HFF-Myc (cell line): ENCODE measurements at places on chromosomes 5 and 9.

DNA sequence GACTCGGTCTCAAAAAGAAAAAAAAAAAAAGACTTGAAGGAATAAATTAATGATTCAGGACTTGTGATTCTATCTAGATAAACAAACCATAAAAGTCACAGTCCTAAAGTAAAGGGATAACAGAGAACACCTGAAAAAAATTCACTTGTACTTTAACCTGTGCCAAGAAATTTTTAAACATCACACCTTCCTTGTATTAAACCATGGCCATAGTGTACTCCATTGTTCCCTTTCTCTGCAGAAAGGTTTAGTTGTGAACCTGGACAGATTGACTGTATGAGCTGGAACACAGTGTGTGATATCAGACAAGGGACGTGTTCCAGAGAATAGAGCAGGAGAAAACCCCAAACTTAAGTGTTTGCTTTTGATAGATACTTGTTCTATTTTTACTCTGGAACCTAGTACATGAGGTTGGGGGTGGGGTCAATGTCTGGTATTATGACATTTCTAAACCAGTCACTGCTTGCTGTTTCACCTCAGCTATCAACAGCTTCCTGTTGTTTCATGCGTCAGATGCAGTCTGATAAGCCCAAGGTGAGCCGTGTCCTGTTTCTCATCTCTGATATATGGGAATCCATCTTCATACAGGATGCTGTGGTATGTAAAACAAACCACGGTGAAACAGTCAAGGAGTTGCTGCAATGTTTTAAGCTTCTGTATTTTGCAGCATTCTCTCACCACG lies 62.5 kb upstream of the ITGA1 start:
- no peak for DNase-seq

GRCh38 chr5:1476181-1476966 lies 31.1 kb upstream of the SLC6A3 start:
- DNase-seq = no peak

DNA sequence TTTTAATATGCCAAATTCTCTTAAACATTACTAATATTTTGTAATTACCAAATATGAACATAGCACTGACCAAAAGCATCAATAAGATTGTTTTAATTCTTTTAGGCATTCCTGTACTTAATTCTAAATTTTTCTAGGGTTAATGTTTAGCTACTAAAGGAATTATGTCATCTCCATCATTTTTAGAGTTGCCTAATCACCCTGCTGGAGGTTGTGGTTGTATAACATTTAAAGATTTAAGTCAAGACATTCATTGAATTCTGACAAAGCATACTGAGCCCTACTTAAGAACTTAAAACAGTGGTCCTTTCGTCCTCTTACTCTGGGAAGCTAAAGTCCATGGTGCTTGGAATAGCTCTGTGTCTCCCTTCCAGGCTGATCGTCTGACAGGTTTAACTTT lies 28.1 kb upstream of the DAB2 start:
- DNase-seq = no peak

DNA sequence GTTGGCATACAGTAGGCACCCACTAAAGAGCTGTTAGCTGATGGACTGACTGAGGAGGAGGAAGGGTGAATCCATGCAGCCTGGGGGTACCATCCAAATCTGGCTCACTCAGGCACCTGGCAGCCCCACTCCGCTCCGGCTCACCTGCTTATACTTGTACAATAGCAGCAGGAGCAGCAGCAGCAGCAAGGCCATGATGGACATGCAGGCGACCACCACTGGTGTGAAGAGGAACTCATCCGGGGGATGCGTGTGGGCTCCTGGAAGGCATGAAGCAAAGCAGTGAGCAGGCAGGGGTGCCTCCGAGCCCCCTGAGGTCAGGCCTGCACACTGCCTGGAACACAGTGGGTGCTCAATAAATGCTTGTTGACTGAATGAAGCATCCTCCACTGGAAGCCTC lies 18.3 kb downstream of the CSF1R start:
- no peak for DNase-seq

DNA sequence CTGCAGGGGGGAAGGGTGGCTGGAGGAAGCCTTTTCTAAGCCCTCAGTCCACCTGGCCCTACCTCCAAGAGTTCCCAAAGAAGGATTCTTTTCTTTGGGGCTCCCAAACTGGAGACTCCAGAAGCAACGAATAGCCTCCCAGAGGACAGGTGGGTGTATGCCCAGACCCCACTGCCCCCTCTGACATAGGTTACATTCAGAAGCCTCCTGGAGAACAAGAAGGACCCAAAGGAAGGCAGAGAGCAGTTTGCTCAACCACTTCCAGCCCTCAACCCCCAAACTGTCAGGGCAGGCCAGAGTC lies 10.3 kb downstream of the HK3 start:
- no peak for DNase-seq

DNA sequence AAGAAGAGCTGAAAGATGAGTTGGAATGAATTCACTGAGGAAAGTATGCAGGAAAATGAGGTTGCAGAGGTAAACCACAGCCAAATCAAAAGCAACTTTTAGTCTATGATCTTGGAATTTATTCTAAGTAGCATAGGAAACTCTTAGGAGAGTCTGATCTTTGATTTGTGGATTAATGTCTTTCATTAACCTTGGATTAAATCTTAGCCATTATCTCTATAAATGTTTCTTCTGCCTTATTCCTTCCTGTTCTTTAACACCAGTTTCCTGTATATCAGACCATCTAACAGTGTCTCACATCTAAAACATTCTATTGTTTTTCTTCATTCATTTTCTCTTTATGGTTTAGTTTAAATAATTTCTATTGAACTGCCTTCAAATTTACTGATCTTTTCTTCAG lies 187.2 kb upstream of the ANKRD55 start:
- DNase-seq = no peak

- no peak for DNase-seq
These were observed 55.9 kb downstream of the SEMA4D start for GRCh38 chr9:89441986-89442385.

DNA sequence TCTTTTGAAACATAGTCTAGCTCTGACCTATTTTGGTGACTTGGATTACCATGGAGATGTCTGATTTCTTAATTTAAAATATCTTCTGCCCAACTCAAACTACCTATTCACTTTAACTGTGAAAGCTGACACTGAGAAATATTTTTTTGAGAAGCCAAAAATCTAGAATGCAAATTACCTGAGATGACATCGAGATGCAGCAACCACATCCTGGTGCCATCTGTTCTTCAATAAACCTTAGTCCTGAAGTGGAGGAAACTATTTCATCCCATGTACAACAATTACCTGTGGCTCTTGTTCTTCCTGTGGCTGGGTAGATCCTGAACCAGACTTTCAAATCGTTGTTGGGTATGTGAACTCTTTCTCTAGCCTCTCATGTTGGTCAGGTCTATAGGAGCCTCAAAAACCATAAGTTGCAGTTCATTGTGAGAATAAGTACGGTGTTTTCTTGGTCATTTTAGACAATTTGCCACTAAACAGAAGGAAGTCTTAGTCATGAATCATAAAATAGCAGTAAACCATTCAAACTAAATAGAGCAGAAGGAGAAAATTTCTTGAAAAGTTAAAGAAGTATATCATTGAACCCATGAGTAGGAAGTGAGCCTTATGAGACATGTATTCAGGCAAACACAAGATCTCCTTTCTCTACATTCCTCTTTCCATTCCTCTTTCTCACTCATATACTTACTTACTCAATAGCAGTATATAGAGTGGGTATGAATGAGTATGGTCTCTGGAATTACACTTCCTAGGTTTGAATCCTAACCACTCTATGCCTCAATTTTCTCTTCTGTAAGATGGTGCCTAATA lies 176.0 kb downstream of the HMHB1 start:
- DNase-seq = no peak

DNA sequence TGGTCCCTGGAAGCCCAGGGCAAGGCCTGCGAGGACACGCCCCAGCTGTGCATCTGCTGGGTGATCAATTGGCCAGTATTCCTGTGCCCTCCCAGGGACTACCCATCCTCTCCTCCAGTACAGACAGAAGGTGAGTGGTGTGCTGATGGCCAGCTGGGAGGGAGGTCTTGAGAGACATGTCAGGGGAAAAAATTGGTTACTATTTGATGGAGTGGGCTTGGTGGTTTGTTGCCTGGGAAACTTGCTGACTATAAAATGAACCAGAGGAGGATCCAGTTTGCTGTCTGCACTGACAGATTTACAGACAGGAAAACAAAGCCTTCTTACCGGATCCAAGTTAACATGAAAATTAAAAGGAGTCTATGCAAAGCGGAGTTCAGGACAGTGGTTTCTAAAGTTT lies 40.3 kb downstream of the MAP1B start:
- DNase-seq = no peak

- DNase-seq = no peak
These were observed 30.6 kb upstream of the ADAMTS2 start for GRCh38 chr5:179375831-179376365.

DNA sequence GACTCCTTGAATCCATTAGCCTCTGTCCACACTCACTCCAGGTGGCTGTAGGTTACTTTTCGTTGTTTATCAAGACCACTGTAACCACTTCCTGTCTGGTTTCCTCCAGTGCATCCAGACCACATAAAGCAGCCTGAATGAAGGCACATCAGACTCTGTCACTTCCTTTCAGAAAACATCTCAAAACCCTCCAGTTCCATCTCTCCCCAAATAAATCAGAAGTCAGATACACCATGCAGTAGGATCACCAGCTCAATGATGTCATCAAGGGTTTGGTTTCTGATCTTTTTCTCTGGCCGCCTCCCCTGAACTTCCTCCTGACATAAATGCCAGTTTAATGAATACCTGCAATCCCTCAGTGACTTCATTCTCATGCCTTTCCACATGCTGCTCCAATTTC lies 161.2 kb downstream of the ZNF462 start:
- DNase-seq = no peak

DNA sequence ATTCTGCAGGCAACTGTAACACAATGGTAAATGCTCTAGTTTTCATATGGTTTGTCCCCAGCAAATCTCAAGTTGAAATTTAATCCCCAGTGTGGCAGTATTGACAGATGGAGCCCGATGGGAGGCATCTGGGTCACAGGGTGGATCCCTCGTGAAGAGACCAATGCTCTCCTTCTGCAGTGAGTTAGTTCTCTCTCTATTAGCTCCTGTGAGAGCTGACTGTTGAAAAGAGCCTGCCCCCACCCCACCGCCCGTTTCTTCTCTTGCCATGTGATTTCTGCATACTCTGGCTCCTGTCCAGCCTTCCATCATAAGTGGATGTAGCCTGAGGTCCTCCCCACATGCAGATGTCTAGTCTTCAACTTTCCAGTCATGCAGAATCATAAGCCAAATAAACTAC lies 27.0 kb downstream of the IARS1 start:
- no peak for DNase-seq

DNA sequence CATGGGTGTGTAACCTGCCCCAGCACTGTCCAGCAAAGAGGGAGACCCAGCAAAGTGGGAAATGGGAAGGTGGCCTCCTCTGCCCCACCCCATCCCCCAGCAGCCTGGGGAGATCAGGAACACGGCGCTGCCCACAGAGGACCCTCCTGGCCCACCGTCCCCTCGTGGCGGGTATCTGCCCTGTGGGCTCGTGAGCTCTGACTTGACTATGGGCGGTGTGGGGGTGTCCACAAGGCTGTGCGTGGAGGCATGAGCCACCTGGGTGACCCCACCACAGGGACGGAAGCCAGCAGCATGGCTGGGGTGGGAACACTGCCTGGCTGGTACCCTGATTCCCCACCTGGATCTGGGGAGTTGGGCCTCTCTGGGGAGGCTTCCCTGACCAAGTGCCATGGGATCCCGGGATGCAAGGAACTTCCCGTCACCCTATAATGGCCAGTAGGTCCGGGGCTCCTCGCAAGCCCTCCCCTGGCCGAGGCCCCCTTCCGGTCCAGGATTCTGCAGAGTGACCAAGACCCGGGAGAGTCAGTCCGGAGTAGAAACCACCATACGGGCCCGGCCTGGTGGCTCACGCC lies 29.3 kb upstream of the SLC6A19 start:
- no peak for DNase-seq

DNA sequence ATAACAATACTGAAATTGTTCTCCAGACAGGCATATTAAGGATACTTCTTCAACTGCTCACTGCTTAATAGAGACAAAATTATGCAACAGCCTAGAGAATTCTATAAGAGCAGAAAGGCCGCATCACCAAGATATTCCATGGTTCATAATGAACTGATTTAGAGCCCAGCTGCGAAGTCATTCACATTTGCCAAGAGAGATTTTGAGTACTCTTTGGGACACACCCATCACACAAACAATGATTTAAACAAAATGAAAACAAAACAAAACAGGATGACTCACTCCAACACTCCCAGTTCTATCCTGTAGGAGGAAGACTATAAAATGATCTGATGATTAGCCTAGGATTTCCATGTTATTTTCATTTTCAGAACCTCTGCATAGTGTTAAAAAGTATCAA lies 145.7 kb upstream of the GNA14 start:
- peak; percentile 25 for DNase-seq

DNA sequence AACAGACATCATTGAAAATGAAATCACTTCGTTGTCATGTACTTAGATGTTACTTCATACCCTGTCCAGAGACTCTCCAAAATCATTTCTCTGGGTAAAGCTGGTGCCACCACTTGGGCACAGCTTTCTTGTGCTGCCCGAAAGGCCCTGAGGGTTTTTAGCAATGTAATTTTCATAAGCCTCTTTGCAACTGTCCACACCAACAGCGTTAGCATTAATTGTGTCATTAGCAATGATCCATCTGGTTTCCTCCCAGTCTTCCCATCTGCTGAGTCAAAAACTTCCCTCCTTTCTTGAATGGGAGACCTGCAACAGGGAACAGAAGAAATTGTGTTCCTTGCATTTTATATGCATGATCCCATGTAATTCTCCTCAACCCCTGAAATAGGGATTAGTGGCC lies 8.6 kb upstream of the MSX2 start:
- no peak for DNase-seq

DNA sequence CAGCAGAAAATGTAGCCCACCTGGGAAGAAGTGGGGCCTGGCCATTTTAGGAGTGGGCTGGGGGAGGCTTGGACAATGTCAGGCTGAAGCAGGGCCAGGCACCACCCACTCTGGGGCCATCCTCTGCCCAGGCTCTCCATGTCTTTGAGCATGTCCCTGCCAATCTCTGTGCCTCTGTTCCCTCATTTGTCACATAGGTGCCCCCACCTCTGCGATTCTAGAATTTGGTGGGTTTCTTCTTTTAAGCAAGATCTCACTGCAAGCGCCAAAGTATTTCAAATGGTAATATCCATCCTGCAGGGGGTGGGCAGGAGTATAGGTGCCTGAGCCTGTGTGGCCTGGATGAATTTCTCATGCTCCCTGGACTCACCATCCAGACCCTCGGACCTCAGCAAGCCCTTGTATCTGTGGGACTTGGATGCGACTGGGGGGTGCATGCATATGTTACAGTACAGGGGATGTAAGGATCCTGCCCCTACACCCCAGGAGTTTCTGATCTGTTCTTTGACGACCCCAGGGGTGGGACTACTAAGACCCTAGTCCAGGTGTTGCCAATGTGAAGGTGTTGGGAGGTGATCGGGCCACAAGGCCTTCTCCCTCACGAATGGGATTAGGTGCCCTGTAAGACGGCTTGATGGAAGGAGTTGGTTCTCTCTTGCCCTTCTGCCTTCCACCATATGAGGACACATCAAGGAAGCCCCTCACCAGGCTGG lies 4.3 kb downstream of the CD74 start:
- no peak for DNase-seq

DNA sequence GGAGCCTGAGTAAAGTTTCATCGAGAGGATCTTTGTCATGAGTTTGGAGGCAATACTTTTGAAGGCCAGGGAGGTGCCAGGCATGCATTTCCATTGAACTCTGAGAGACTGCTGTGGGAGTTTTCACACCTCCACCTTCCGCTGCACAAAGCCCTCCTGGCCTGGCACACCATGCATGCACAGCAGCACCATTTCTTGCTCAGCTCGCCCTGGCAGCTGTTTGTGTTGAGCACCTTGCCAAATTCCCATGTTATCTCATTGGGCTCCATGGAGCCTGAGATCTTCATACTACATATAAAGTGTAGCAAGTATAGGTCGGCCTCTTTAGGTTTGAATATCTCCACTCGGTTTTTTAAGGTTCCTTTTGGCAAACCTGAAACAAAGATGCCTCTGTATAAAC lies 125.7 kb upstream of the CLINT1 start:
- DNase-seq = no peak
